ENCODE measurements at places on chromosomes 1 and 21. TPM values are rescaled to one million over a fixed set of nuclear protein-coding genes. Genes with fewer than 3 reads are reported as not detected.

DNA sequence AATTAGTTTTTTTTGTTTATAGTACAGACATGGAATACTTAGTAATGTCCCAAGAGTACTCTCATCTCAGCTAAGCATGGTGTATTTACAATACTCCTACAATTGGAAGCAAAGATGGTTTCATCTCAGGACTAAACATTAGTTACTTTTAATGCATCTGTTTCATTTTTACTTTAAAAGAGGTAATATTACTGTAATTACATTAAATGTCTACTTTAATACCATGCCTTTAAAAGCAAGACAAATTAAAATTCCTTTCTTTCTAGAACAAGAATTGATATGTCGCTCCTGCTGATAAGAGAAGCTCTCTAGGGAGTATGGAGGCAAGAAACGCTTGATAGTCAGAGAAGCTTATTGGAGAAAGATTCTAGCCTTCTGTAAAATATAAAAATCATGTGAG, 284.9 kb upstream of the ADAMTS5 start:
- no peaks in the 10 kb centered on the region for H3K27me3 ChIP-seq
- no peaks in the 10 kb centered on the region for H3K36me3 ChIP-seq
- no peaks in the 10 kb centered on the region for H3K4me1 ChIP-seq
- no peak overlapping the region for H3K27ac ChIP-seq
- no peak for DNase-seq
- H3K4me3 ChIP-seq: no peak overlapping the region

GRCh38 chr1:10734962-10735544, 61.4 kb downstream of the CASZ1 start:
- no peaks in the 10 kb centered on the region for H3K27me3 ChIP-seq
- H3K27ac ChIP-seq: no peak overlapping the region
- H3K4me3 ChIP-seq: no peak overlapping the region
- no peaks in the 10 kb centered on the region for H3K4me1 ChIP-seq

GRCh38 chr1:225950905-225951497, 10.0 kb upstream of the LEFTY2 start:
- no peaks in the 10 kb centered on the region for H3K36me3 ChIP-seq
- H3K27me3 ChIP-seq: no peaks in the 10 kb centered on the region
- no peak overlapping the region for H3K27ac ChIP-seq
- no peaks in the 10 kb centered on the region for H3K4me1 ChIP-seq
- H3K4me3 ChIP-seq: no peak overlapping the region
- DNase-seq: no peak

DNA sequence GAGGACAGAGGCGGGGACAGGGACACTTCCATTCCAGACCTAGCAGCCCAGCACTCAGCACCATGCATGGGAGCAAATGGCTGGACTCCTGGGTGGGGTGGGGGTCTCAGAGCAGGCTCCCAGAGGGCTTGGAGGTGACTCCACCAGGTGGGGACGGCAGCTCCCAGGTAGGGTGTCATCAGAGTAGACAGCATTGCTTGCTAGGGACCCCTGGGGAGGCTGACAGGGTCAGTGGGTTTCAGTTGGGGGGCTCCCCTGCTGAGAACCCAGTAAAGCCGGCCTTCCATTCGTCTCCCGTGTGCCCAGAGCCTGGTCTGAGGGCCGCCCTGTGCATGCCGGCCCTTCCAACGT, 4.8 kb upstream of the GJC2 start:
- H3K27ac ChIP-seq: peak overlapping the region; percentile 8
- H3K4me1 ChIP-seq: peaks cover 45% of the 10 kb centered on the region
- H3K36me3 ChIP-seq: peaks cover 8% of the 10 kb centered on the region
- no peak for DNase-seq
- no peaks in the 10 kb centered on the region for H3K27me3 ChIP-seq

GRCh38 chr1:152179566-152179965, 20.5 kb upstream of the RPTN start:
- no peak for DNase-seq
- no peak overlapping the region for H3K27ac ChIP-seq

The SYNC gene
- total RNA-seq: not detected
